Kidney (tissue), 22 donors: ENCODE measurements at places on chromosomes 16 and 17. TPM values are rescaled to one million over a fixed set of nuclear protein-coding genes. Genes with fewer than 3 reads are reported as not detected.

- no peak for DNase-seq
- H3K36me3 ChIP-seq: no peaks in the 10 kb centered on the region
- H3K4me3 ChIP-seq: no peak overlapping the region
These were observed 23.4 kb downstream of the LPCAT2 start for GRCh38 chr16:55532227-55532626.

DNA sequence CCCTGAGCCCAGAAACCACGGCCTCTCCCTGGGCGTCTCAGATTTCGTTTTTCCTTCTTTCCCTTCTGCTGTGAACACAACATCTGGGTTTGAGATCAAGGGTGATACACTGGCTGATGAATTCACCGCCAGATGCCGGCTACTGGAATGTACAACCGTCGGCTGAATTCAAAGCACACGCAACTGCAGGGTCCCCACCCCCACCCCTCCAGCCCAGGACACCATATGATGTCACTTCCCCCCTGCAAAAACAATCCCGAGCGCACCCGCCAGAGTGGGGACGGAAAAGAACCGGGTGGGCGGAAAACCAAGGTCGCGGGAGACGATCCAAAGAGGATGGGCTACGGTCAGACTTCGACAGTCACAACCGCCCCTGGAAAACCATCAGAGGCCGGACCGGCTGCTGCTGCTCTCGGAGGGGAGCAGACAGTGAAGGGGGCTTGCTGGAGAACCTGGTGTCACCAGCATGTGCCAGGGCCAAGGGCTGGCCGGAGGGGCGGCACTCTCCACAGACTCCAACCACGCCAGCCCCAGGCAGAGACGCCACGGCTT lies 23.3 kb downstream of the CEP295NL start:
- no peaks in the 10 kb centered on the region for H3K36me3 ChIP-seq
- no peak overlapping the region for H3K4me3 ChIP-seq
- H3K4me1 ChIP-seq: no peaks in the 10 kb centered on the region
- no peaks in the 10 kb centered on the region for H3K27me3 ChIP-seq
- peak overlapping the region; percentile 61 for H3K27ac ChIP-seq

SLFN14 gene
- total RNA-seq: 0.09 TPM

TEKT5 gene
- total RNA-seq: 0.57 TPM

GRCh38 chr17:4940555-4941318 lies 669 bp downstream of the RNF167 start:
- peak overlapping the region; percentile 86 for H3K27ac ChIP-seq
- H3K4me1 ChIP-seq: peaks cover 37% of the 10 kb centered on the region
- H3K27me3 ChIP-seq: no peaks in the 10 kb centered on the region
- H3K36me3 ChIP-seq: peaks cover 2% of the 10 kb centered on the region

TEX14 gene
- total RNA-seq: 0.22 TPM

NPW gene
- total RNA-seq: not detected

LRRC37A gene
- 3.1 TPM for total RNA-seq

- H3K4me3 ChIP-seq: no peak overlapping the region
- H3K36me3 ChIP-seq: no peaks in the 10 kb centered on the region
- no peak for DNase-seq
- H3K4me1 ChIP-seq: no peaks in the 10 kb centered on the region
- H3K27ac ChIP-seq: no peak overlapping the region
- no peaks in the 10 kb centered on the region for H3K27me3 ChIP-seq
These were observed 22.0 kb downstream of the TMEM132E start for GRCh38 chr17:34601416-34601815.

SLC16A6 gene
- 3.6 TPM for total RNA-seq

GRIN2A gene
- 6.5 TPM for total RNA-seq

- peak; percentile 25 for DNase-seq
- H3K4me3 ChIP-seq: no peak overlapping the region
- no peaks in the 10 kb centered on the region for H3K4me1 ChIP-seq
- H3K36me3 ChIP-seq: no peaks in the 10 kb centered on the region
- no peaks in the 10 kb centered on the region for H3K27me3 ChIP-seq
These were observed 588.7 kb downstream of the CDH13 start for GRCh38 chr16:83215406-83216001.

KRT13 gene
- total RNA-seq: not detected

GRCh38 chr17:21131137-21131536 lies 4.4 kb downstream of the DHRS7B start:
- H3K4me3 ChIP-seq: no peak overlapping the region
- no peak overlapping the region for H3K27ac ChIP-seq
- DNase-seq: no peak
- no peaks in the 10 kb centered on the region for H3K27me3 ChIP-seq
- H3K4me1 ChIP-seq: peaks cover 11% of the 10 kb centered on the region

DNA sequence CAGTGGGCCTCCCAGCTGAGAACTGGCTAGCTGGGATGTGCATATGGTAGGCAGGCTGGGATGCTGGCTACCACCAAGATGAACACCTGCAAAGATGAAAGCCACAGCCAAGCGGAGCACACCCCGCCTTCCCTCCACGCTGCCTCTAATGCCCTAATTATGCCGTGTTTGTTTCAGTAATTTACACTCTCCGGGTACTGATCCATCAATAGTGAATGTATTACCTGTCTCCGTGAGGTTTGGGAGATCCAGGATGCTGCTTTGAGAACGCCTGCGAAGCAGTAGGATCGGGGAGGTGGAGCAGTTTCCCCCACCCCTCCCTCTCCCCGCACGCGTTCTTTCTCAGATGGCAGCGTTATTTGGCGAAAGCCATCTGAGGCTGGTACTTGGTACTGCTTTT lies 28.9 kb upstream of the GSE1 start:
- no peaks in the 10 kb centered on the region for H3K36me3 ChIP-seq
- DNase-seq: no peak
- H3K27me3 ChIP-seq: no peaks in the 10 kb centered on the region

- H3K4me3 ChIP-seq: peak within 1 kb of the TSS; percentile 32
- H3K27me3 ChIP-seq: no peaks in the 10 kb centered on the region
- no peak within 1 kb of the TSS for H3K27ac ChIP-seq
These were observed at the start of gene FMNL1 for GRCh38 chr17:45221081-45222013. Gene FMNL1 (plus strand): TSS chr17:45221885. CDS start chr17:45222125, 240 bp downstream.

NTN3 gene
- total RNA-seq: 0.28 TPM

GALR2 gene
- total RNA-seq: not detected

- no peak for DNase-seq
- H3K36me3 ChIP-seq: no peaks in the 10 kb centered on the region
- no peak overlapping the region for H3K4me3 ChIP-seq
- H3K27ac ChIP-seq: no peak overlapping the region
- H3K4me1 ChIP-seq: no peaks in the 10 kb centered on the region
- peaks cover 6% of the 10 kb centered on the region for H3K27me3 ChIP-seq
These were observed 2.9 kb upstream of the SRCIN1 start for GRCh38 chr17:38608648-38609047.

UTP4 gene
- total RNA-seq: 41.7 TPM

GRCh38 chr16:69724981-69725479 lies 1.3 kb downstream of the NQO1 start:
- no peaks in the 10 kb centered on the region for H3K27me3 ChIP-seq
- H3K27ac ChIP-seq: peak overlapping the region; percentile 1
- H3K36me3 ChIP-seq: no peaks in the 10 kb centered on the region
- no peak for DNase-seq
